Activated effector memory CD4-positive, alpha-beta T cell treated with anti-CD3 and anti-CD28 coated beads, Interleukin-2, amount 50 U/mL, for 16 hours (primary cell): ENCODE measurements at places on chromosomes 5 and 9.

GRCh38 chr5:124743602-124744169, 2.8 kb downstream of the ZNF608 start:
- DNase-seq, result no peak

- no peak for DNase-seq
Observed at GRCh38 chr9:105392531-105392930, 55.3 kb upstream of the FSD1L start.

GRCh38 chr5:57422993-57423392, 59.6 kb downstream of the ACTBL2 start:
- DNase-seq, result no peak

DNA sequence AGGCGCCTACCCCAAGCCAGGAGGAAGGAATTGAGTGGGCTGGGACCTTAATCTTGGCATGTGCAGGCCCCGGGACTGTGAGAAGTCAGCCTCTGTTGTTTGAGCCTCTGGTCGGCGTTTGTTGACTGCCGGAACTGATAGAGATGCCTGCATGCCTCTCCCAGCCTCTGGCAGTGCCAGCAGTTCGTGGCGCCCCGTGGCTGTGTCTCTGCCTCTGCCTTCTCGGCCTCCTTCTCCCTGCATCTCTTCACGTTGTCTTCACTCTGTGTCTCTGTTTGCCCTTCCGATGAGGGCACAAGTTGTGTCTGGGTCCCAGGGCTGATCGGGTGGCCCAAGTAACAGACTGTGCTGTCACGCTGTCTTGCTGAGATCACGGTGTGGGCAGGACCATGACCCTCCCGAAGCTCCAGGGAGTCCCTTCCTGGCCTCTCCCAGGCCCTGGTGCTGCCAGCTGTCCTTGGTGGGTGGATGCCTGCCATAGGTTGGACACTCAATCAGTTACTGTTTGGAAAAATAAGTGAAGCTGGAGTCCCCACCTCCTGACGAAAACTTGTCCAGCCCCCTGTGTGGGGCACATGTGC, 133.5 kb upstream of the LPCAT1 start:
- no peak for DNase-seq

DNA sequence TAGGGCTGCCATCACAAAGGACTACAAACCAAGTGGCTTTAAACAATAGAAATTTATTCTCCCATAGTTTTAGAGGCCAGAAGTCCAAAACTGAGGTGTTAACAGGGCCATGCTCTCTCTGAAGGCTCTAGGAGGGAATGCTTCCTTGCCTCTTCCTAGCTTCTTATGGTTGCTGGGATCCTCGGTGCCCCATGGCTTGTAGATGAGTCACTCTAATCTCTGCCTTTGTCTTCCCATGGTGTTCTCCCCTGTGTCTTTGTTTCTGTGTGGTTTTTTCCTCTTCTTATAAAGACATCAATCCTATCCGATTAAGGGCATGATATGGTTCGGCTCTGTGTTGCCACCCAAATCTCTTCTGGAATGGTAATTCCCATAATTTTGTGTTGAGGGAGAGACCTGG, 178.8 kb upstream of the NREP start:
- DNase-seq, result no peak

- DNase-seq, result no peak
Observed at GRCh38 chr9:117160254-117160653, 254.6 kb downstream of the ASTN2 start.

- DNase-seq, result no peak
Observed at GRCh38 chr9:37949576-37949975, 45.6 kb upstream of the SLC25A51 start.

- no peak for DNase-seq
Observed at GRCh38 chr9:125966466-125966865, 219.3 kb downstream of the PBX3 start.

- DNase-seq, result no peak
Observed at GRCh38 chr9:18863791-18864190, 169.2 kb downstream of the SAXO1 start.

- no peak for DNase-seq
Observed at GRCh38 chr5:54480296-54480695, 24.8 kb downstream of the HSPB3 start.

- no peak for DNase-seq
Observed at GRCh38 chr5:171776770-171777759, 8.6 kb upstream of the SMIM23 start.

GRCh38 chr5:171480239-171480638, 60.8 kb downstream of the FGF18 start:
- no peak for DNase-seq

DNA sequence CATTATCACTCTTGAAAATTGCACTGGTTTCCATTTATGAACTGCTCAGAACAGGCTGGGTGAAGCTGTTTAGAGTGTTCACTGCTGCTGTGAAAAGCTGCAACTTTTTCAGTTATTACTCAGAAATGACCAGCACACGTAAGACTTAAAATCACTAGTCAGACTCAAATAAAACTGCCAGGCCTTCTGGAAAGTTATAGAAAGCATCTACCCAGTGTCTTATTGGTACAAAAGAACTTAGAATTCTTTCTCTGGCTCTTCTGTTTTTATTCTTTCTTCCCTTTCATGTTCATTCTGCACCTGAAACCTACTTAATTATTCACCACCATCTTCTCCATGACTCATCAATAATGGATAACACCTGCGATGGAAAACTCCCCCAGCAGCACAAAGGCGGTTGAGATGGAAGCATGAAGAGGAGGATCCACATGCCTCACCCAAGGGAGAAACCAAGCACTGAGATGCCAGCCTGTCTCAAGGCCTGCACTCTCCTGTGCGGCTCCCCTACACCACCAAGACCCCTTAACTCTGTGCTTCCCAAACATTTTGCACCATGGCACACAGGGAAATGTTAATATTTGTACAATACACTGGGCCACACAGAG, 171.9 kb downstream of the ENTREP1 start:
- no peak for DNase-seq

DNA sequence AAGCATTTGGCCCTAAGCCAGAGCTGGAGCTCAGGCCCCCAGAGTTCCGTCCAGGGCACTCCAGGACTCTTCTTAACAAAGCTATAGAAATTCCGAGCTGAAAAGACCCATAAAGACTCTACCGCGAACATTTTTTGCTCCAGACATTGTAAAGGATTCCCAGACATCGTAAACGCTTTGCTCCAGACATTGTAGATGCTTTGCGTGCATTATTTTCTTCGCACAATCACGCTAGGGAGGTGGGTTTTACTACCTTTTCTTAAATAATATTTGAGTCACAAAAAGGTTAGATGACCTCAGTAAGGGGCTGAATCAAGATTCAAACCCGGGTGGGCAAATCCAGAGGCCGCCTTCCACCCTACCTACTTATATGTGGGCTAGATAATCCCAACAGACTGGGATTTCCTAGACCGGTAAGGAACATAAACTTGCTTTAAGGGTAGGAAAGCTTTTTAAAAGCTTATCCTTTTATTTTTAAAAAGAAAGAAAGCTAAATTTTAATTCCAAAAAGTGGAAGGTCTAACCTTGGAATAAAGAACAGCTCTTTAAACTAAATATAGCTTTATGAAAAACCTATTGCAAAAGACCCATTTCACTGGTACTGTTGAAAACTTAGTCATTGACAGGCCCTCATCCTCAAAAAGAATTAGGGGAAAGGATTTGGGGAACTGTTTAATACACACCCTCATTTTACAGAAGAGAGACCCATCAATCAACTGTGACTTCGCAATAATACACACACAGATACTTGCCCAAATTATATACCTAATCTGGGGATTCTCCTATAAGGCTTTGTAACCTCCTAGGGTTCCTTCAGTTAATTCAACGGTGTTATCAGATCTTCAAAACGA, 822 bp upstream of the TNIP1 start:
- DNase-seq, result peak; percentile 62

- DNase-seq, result no peak
Observed at GRCh38 chr5:118994595-118994994, 6.2 kb upstream of the DTWD2 start.

DNA sequence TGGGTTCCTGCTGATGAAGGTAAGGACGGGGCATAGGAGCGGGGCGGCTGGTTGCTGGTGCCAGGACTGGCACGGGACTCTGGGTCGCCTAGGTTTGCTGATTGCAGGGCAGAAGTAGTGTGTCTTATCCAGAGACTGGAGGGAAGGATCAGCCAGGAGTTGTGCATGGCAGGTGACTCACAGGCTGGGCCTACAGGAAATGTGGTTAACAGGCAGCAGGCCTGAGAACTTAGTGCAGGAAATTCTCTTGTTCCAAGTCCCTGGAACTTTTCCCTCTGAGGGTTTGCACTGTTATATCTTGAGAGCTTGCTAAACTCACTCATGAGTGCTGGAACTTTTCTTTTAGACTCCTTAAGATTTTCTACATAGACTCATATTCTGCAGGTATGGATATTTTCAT, 95.1 kb downstream of the ANXA2R start:
- DNase-seq, result no peak

GRCh38 chr5:7396713-7397454, 946 bp downstream of the ADCY2 start:
- no peak for DNase-seq

DNA sequence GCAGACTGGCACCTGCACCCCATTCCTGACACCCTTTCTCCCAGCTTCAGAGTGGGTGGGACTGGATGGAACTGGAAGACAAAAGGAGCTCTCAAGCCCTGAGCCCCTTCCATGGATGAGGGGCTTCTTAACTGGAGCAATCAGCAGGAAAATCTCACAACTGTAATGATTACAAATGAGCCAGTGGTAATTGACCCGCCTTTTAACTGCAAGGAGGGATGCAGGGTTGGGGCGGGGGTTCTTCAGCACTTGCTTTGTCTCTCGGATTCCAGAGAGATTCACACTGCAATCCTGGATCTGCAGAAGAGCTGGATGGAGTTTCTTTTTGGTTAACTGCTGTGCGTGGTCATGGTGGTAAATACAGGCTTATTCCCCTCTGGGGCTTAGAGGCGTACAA, 160.1 kb upstream of the SHB start:
- no peak for DNase-seq

- DNase-seq, result no peak
Observed at GRCh38 chr5:27353970-27354369, 315.6 kb upstream of the CDH9 start.

DNA sequence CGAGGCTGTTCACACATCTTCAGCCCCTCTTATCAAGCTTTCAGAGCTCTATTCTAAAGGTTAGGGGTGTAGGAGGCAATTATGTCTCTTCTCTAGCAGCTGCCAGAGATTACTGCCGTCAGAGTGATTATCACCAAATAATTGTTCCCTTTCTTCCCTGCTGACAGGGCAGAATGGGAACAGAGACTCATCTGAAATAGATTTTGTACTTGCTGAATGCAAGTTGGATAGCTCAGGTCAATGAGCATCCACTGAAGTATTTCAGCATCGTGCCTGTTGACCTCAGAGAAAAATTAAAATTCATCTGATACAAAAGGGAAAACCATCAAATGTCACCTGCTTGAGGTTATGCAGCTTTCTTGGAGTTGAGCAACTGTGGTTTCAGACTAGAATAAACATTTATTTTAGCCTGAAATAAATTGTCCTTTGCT, 213.7 kb upstream of the MAP3K1 start:
- DNase-seq, result no peak

GRCh38 chr9:104319198-104319597, 184.9 kb upstream of the OR13F1 start:
- no peak for DNase-seq

GRCh38 chr9:136985027-136985602, 2.3 kb downstream of the LCNL1 start:
- no peak for DNase-seq

DNA sequence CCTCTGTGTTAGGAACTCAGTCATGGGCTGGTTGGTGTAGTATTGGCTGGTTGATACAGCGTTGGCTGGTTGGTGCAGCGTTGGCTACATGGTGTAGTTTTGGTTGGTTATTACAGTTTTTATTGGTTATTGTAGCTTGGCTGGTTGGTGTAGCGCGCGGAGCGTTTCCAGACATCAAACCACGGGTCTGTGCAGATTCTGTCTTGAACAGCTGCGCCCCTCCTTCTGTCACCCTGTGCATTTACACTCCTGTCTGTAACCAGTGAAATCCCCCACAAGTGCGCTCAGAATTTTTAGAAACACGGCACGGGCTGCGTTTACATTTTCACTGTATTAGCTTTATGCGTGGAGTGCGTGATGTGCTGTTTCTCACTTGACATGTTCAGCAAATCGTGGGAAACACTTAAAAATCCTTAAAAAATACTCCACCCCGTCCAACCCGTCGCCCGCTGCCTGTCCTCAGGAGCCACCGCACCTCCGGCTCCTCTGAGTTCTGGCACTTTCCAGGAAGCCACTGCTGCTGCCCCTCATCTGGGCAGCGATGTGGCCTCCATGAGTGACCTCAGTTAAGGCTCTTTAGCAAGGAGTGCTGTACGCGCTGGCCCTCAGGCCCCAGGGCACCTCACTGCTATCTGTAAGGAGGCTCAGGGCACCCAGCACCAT, 20.8 kb downstream of the NKD2 start:
- DNase-seq, result no peak

DNA sequence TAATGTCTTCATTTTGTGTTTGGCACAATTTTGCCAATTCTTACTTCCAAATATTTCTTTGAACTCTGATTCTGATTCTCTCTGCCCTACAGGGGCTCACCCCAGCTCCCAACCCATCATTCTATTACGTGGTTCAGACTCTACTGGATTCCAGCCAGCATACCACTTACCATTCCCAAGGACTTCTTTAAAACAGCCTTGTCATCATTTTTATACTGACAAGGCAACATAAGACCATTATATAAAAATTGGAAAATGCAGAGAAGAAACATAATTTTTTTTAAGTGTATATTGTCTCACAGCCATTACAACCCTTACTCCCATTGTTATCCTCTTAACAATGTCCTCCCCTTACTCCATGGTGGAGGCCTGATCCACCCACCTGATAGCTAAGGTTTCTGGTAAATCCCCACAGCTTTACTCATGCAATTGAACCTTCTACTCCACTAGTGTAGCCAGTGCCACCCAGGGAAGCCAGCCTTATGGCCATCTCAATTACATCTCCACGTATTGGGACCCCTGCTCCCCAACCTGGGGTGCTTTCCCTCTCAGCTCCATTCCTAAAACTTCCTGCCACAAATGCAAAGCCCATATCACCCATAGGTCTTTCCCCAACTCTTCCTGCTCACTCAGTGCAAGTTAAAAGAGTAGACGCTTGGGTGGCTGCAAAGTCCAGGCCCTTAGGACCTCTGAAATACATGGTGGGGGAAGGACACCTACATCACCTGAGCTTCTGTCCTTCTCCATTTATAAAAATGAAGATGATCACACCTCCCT, 19.1 kb downstream of the UGT3A2 start:
- DNase-seq, result no peak

DNA sequence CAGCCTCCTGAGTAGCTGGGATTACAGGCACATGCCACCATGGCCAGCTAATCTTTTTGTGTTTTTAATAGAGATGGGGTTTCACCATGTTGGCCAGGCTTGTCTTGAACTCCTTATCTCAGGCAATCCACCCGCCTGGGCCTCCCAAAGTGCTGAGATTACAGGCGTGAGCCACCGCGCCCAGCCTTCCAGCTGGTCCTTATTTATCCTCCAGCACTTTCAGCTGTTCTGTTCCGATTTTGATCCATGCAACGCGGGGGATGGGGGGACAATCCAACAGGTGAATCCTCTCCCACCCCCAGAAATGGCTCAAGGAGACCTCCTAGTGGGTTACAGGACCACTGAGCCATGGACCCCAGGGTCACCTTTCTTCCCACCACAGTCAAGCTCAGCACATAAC, 14.7 kb upstream of the CDKN2AIPNL start:
- no peak for DNase-seq
